Activated naive CD4-positive, alpha-beta T cell (primary cell): ENCODE measurements at places on chromosomes 2 and 18.

DNA sequence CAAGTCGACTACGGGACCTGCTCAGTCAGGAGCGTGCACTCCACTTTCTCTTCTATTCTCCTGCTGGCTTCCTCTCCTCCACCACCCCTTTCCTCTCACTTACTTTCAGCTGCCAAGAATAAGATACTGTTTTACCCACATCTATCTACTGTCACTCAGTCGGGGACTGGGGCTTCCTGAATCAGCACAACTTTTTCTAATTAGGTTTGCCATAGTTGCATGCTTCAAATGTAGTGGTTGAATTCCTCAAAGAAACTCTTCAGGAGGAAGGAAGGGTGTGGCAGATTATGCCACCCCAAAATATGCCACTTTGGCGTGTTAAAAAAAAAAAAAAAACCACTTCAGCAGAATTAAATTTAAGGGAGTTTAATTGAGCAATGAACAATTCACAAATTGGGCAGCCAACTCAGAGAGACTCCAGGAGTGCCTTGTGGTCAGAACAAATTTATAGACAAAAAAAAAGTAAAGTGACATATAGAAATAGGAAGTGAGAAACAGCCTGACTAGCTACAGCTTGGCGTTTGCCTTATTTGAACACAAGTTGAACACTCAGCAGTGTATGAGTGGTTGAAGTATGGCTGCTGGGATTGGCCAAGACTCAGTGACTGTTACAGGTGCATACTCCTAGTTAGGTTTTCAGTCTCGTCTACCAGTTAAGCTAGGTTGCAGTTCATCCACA lies 32.5 kb upstream of the RMDN2 start:
- DNase-seq = no peak

DNA sequence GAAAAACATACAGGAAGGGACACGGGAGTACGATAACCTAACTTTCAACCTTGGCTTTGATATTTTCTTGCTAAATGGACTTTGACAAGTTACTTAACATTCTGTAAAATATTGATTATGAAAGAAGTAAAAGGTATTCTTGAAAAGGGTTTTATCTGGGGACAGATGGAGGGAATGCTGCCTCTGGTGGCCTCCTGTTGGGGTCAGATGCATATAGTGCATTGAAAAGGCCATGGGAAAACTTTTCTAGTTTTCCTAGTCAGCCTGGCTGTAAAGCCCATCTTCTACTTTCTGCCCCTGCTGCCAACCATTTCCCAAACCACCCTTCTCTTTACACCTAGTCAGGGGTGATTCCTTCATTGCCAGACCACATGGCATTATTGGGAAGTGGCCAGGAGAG lies 22.2 kb upstream of the MSTN start:
- no peak for DNase-seq

GRCh38 chr2:35462226-35462998 lies 893.2 kb upstream of the CRIM1 start:
- no peak for DNase-seq

GRCh38 chr2:16566701-16567100 lies 98.9 kb downstream of the CYRIA start:
- DNase-seq = no peak

- no peak for DNase-seq
Measured at GRCh38 chr18:6444466-6445228, 29.9 kb upstream of the L3MBTL4 start.

DNA sequence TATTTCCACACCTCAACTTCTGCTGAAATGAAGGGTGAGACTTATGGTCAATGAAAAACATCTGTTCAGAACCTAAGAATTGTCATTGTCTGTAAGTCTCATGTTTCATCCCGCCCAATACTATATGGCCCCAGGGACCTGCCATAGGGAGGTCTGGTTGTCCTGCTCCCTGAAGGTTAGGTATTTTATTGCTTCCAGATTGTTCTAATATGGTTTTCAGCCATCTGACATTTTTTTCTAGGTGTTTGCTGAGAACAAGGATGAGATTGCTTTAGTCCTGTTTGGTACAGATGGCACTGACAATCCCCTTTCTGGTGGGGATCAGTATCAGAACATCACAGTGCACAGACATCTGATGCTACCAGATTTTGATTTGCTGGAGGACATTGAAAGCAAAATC lies 7.3 kb downstream of the XRCC5 start:
- DNase-seq = no peak

DNA sequence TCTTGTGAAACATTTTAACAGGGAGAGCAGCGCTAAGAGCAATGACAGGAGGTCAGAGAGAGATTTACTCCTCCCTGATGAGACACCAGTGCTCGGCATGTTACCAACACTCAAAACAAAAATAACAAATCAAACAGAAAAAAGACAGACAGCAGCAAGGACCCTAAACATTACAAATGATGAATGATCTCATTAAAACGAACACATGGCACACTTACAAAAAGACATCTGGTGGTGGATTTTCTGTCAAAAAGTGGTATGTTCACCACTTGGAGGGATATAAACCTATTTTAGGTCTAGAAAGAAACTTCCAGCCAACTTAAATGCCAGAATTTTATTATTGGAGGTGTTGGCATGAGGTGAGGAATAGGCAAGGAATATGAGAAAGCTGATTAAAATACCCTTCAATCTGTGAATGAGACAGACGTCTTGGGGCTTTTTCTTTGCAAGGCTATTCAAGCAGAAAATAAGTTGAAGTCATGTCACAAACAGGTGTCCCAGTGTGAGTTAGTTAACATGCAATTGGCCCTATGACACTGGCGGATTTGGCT lies 112.8 kb downstream of the PRELID3A start:
- DNase-seq = no peak

DNA sequence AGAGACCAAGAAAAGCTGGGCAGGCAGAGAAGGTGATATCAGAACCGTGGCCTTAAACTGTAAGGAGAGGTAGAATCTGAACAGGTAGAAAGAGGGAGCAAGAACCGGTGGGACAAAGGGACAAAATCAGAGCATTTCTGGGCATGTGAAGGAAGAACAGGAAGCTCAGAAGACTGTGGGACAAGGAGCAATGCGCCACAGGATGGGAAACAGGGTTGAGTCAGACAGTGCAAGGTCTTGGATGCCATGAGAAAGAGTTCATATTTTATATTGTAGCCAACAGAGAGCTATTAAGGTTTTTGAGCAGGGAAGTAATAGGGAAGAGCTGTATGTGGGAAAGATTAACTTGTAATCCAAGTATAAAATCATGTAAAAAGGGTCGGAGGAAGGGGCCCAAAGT lies 106.4 kb upstream of the UGP2 start:
- DNase-seq = no peak

- DNase-seq = no peak
Measured at GRCh38 chr2:18791172-18791797, 201.9 kb upstream of the NT5C1B start.

GRCh38 chr2:98912221-98912851 lies 23.7 kb downstream of the CRACDL start:
- no peak for DNase-seq

DNA sequence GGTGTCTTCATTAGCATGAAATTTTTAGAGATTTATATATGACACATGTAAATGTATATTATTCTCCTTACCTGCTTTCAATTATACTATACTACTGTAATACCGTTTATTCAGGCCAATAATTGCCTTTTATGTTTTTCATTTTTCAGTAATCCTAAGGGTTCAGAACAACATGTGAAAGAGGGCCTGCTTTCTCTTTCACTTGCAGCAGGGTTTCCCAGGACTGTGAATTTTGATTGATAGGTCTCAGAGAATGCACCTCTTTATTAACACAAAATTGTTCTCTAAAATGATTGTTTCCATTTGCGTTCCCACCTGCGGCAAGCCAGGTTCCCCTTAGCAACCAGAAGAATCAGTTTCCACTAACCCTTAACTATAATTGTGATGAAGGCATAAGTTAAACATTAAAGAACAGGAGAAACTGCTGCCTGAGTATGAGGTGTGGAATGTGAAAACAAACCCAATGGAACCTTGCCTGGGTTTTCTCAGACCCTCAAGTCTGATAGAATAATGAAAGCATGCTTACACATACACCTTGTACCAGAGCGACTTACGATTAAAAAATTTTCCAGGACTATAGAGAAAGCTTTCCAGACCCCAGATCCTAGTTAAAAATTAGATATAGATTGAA lies 1591.2 kb upstream of the LRRTM1 start:
- DNase-seq = no peak

- no peak for DNase-seq
Measured at GRCh38 chr2:49241501-49241900, 87.2 kb upstream of the FSHR start.

DNA sequence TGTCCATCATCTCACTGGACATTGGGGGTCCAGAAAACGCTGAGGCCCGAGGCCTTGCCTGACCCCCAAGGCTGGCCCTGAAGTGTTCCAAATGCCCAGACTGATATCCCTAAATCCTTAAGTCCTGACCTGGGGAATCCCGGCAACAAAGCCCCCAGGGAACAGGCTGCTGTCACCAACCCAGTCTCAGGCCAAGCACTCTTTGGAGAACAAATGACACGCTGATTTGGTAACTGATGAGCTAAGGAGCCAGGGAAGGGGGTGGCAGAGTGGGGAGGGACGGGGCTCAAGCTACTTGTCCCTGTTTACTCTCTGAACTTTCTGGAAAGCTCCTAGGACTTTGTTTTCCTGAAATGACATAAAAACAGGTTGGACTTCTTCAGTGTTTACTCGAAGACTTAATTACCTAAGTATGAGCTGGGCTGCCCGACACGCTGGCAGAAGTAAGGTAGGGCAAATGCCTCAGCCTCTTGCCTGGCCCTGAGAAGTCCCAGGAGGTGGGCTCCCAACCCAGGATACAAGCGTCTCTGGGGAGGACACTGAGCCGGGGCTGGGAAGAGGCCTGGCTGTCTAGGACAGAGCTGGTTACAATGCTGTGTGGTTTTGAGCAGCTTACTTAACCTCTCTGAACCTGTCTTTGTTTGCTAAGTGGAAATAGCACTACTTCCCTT lies 105.5 kb upstream of the GLI2 start:
- DNase-seq = no peak

GRCh38 chr2:211513446-211513845 lies 957.0 kb downstream of the CPS1 start:
- DNase-seq = no peak

DNA sequence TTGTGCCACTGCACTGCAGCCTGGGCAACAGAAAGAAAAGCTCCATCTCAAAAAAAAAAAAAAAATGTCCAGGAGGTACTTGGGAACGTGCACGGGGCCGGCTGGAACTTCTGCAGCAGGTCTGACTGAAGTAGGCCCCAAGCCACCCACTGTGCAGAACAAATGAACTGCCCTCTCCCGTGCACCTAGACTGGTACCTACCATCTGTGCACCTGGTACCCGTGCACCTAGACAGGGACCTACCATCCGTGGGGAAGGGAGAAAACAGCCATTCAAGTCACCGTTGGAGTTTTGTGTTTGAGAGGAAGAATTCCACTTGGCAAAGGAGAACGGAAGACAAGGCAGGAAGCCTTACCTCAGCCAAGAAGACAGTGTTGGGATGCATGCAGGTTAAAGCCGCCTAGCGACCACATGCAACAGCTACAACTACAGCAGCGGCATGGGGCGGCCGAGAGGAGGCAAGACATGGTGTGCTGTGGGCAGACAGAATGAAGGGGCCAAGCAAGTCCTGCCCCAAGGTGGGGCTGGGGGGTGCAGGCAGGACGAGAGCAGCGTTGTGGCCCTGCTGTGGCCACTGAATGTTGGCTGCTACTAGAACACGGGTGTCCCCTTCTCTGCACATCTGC lies 16.1 kb downstream of the ST3GAL5 start:
- DNase-seq = no peak

DNA sequence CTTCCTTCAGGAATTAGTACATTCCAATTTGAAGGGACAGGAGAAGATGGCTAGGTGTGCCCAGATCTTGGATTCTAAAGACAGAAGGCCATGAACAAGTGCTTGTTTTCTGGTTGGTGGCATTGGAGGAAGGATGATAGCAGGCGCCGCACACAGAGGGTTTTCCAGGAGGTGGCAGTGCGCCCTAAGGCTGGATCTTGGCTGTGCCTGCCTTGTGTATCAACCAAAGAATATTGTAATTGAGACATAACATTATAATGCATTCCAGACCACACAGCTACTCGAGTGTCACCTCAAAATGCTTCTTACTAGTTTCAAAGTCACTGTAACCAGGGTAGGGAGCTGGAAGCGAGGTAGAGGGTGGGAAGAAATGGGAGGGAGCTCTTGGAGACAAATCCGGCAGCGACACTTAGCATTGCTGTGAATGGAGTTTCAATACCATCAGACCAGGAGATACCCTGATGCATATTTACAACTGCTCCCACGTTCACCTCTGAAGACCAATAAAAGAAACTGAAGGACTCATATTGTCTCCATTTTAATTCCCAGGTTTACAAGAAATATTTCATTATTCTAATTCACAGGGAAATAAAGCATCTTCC lies 42.5 kb downstream of the CPO start:
- peak; percentile 1 for DNase-seq

DNA sequence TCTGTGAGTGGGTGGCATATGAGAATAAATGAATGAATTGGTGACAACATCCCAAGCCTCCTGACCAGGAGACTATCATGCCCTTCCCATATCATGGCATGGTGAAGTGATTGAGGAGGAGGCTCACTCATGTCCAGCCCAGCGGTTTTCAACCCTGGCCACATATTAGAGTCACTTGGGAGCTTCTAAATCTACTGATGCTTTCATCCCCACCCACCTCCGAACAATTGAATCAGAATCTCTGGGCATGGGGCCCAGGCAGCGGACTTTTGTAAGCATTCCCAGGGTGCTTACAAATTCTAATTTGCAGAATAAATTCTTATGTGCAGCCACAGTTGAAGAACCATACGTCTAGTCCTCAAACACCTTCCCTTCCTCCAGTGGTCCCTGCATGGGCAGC lies 81.7 kb upstream of the SEC11C start:
- no peak for DNase-seq

DNA sequence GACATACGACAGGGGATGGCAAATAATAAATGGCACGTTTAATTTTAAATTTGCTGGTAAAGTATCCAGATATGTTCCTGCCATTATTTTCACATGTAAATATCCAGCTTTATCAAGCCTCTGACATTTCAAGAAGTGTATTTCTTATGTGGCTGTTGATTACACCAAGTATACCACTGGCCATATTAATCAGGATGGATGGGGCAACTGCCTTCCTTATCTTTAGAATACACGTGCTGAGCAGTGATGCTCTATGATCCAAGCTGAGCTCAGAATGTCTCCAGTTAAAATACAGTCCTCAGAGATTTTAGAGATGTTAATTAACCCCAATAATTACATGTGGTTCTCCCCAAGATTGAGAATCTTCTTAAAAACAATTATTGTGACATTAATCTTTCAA lies 38.3 kb upstream of the RAPGEF4 start:
- no peak for DNase-seq

GRCh38 chr2:61671561-61672315 lies 133.6 kb upstream of the XPO1 start:
- no peak for DNase-seq

DNA sequence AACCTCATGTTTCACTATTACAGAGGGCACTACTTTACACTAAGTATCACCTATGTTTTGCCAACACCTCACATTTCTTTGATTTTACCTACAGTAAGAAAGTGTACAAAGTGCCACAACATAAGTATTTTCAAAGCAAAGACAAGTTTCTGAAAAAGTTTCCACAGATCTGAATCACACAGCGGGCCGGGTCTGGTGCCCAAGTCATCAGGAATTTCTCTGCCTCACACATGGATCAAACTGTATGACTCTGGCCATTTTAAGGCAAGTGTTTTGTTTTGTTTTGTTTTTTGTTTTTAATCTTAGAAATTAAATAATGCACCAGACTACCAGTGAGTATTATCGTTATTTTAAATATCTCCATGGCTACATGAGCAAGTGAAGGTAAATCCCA lies 73.4 kb downstream of the ZNF516 start:
- DNase-seq = no peak
